ENCODE measurements at places on chromosomes 4 and X.

GRCh38 chrX:74579597-74580198, 34.7 kb downstream of the RLIM start:
- DNase-seq: no peak

DNA sequence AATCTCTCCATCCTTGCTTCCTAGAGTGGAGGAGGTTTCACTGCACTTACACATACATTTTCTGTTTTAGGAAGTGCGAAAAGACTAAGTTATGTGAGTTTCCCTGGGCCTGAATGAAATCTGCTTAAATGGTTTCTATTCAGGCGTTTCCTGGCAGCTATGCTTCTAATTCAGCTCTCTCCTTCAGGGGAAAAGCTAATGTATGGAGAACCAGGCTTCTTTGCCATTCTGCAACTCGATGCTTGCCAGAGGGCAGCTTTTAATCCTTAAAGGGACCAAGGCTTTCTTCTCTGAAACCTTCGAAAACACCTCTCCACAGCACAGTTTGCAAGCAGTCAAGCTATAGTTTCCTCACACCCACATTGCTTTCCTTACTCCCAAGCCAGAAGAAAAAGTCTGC, 89.5 kb upstream of the ARX start:
- no peak for DNase-seq

DNA sequence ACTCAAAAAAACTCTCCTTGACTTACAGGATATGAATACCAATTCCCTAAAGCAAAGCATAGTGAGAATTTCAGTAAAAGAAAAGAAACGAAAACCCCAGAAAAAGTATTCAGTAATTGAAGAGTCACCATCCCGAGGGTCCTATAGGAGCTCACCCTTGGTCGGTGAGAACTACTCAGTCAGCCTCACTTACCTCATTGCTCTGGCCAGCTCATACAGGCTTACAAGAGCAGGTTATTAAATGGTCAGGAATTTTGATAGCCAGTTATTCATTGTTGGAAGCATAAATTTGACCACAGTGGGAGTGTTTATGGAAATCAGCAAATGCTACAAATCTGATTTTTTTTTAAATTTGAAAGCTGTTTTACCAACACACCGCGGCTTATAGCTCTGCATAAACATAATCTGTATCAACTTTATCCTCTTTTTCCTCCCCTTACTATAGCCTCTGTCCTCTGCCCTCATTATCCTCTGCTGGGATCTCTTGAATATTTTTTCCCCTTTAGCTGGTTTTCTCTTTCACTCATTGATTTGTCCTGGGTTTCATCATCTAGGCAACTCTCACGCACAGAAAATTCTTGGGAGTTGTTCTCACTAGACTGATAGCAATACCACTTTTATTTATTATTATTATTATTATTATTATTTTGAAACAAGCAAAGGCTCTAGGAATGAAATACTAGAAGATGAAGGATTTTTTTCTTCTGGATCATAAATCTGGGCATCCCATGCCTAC, 11.0 kb upstream of the CXCL2 start:
- DNase-seq: no peak

- DNase-seq: no peak
These were observed 45.5 kb downstream of the CCNG2 start for GRCh38 chr4:77202491-77202890.

DNA sequence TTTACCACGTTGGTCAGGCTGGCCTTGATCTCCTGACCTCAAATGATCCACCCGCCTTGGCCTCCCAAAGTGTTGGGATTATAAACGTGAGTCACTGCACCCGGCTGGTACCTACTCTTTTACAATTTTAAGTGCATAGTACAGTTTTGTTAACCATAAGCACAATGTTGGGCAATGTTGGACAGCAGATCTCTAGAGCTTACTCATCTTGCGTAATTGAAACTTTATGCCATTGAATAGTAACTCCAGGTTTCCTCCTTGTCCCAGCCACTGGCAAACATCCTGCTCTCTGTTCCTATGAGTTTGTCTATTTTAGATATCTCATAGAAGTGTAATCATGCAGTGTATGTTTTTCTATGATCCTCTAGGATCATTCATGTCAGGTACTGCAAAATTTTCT, 9.3 kb upstream of the CPE start:
- no peak for DNase-seq

- no peak for DNase-seq
These were observed 11.4 kb downstream of the PBDC1 start for GRCh38 chrX:76184276-76184675.

DNA sequence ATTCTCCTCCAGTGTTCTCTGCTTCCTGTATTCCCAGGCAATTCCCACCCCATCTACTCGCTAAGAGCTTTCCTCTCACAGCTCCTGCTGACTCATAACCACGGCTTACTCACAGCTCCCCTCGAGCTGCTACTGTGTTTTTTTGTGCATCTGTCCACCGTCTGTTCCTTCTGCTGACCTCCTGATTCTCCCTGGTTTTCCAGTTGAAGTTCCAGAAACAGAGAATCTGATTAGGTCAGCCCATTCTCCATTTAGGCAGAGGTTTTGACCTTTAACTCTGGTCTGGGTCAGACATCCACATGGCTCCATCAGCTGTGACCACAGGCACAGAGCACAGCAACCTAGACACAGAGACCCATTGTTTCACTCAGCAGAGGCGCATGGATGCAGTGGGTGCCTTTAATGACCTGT, 5.5 kb upstream of the SMIM20 start:
- no peak for DNase-seq

DNA sequence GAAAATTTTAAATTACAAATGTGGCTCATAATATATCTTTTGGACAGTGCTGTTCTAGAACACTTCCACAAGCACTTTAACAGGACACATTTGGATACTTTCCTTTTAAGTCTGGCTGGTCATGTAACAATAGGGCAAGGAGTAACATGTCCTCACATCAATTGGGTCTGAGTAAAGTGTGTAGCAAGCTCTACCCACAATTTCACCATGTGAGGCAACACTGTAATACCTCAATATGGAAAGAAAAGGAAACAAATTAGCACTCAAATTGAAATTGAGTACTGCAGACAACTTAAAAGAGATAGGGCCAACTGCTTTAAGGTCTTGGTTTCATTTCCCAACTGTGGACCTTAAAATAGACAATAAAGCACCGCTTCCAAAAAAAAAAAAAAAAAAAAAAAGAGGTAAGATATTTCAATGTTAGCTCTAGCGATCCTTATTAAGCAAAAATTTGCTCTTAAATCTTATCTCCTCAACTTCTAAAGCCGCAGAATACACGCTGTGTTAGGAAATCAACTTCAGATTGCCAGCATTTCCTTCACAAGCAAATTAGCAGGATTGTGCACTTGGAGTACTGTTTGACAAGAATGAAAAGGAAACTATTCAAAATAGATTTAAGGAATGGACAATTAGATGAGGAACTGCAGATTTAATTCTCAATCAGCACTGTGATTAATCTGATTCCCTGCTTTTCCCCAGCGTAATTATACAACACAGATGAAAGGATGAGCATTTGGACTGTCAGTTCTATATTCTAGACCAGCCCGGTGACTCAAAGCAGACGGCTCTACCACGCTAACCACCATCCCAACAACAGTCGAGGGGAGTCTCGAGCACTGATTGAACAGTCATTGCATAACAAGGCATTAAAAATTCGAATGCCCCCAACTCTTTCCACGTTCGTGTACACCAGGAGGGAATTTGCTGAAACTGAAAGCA, 1.6 kb downstream of the CASK start:
- no peak for DNase-seq

GRCh38 chr4:95552942-95553550, 4.3 kb upstream of the UNC5C start:
- no peak for DNase-seq

- no peak for DNase-seq
These were observed 21.9 kb downstream of the APOO start for GRCh38 chrX:23885803-23886202.

GRCh38 chr4:53161787-53162433, 204.0 kb downstream of the SCFD2 start:
- no peak for DNase-seq

- DNase-seq: no peak
These were observed 606.5 kb downstream of the MAGEB5 start for GRCh38 chrX:26822448-26822847.

- no peak for DNase-seq
These were observed 151.6 kb downstream of the LRBA start for GRCh38 chr4:150863456-150863855.

DNA sequence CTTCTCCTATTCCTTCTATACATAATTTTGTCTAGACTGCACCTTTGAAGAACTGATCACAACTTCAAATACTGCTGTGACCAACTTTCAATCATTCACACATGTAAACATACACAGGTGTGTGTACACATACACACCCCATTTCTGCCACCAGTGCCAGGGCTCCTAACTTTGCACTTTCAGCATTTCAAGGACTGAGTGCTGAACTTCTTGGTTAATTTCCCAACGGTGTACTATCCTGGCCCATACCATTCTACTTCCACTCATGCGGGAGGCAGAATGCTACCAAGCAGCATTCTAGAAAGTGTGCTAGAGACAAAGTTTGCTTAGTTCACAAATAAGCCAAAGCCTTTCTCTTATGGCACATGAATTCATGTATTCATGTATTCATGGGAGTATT, 51.2 kb downstream of the RPGR start:
- no peak for DNase-seq

GRCh38 chr4:4901877-4902276, 42.4 kb downstream of the MSX1 start:
- no peak for DNase-seq

DNA sequence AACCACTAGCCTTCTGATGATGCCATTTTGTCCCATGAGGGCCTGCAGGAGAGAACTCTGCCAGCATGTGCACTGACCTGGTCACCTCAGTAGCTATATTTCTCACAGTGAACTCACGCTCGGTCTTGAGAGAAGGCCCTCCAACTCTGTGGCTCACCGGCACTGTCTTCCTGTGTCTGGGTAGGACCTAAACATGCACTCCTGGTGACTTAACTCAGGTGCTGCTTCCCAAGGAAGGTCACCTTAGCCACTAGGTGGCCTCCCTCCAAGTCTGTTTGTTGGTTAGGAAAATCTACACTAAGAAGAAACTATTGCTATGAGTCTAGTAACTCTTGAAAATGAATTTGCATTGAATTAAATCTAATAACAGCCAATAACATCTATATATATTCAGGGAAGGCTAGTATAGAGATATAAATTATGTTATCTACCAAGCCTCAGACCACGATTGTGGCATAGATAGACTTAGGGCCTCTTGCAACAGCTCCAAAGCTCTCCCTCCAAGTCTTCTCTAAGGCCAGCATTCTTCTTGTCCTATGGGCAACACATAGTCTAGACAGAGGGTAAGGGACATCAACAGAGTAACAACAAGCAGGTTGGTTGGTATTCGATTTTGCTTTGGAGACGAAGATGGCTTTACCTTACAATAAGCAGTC, 24.7 kb downstream of the TLR10 start:
- no peak for DNase-seq
